Endodermal cell (in vitro differentiated cells): ENCODE measurements at places on chromosomes 3 and 15. TPM values are rescaled to one million over a fixed set of nuclear protein-coding genes. Genes with fewer than 3 reads are reported as not detected.

- no peak overlapping the region for H3K4me3 ChIP-seq
- DNase-seq = no peak
- H3K27ac ChIP-seq = no peak overlapping the region
- H3K4me1 ChIP-seq = no peaks in the 10 kb centered on the region
Observed at GRCh38 chr15:99634576-99634975, 68.8 kb downstream of the MEF2A start.

DNA sequence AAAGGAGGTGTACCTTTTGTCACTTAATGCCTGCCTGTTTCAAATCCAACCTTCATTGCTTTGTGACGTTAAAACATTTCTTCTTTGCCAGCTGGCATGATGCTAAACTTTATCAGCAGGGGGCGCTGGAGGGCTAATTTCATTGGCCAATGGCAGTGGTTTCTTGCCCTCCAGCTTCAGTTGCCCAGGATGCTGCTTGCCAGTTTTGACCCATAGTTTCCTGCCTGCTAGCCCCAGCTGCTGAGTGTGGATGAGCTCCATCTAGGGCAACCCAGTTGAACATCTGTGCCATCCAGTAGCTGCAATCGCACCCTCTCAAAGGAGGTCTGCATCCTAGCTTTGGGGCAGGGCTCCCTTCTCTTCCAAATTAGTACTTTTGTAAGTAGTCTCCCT is 22.1 kb downstream of the ACKR2 start:
- H3K4me3 ChIP-seq = no peak overlapping the region
- peak; percentile 94 for DNase-seq
- no peaks in the 10 kb centered on the region for H3K36me3 ChIP-seq
- H3K27me3 ChIP-seq = no peaks in the 10 kb centered on the region
- H3K4me1 ChIP-seq = no peaks in the 10 kb centered on the region

DNA sequence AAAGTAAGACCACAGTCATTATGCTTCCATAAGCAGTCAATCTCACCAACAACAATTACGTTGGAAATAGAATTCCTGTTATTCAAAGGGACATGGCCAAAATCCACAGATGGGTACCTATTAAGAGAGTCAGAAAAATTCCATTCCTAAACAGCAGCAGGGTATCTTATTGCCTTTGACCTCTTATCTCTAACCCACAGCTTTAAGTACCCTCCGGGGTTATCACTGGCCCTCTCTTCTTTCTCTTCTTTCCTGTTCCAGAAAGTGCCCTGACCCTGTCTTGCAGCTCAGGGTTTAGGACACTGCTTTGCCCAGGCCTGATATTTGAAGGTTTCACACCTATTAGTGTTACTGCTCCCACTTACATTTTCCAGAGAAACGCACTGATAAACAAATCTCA is 428.7 kb downstream of the TBC1D5 start:
- no peak overlapping the region for H3K4me3 ChIP-seq
- H3K27me3 ChIP-seq = no peaks in the 10 kb centered on the region
- no peak overlapping the region for H3K27ac ChIP-seq
- peaks cover 5% of the 10 kb centered on the region for H3K4me1 ChIP-seq

GRCh38 chr3:128274837-128275236 is 121.6 kb downstream of the EEFSEC start:
- H3K36me3 ChIP-seq = no peaks in the 10 kb centered on the region
- H3K27me3 ChIP-seq = no peaks in the 10 kb centered on the region
- H3K27ac ChIP-seq = no peak overlapping the region
- H3K4me3 ChIP-seq = no peak overlapping the region

DNA sequence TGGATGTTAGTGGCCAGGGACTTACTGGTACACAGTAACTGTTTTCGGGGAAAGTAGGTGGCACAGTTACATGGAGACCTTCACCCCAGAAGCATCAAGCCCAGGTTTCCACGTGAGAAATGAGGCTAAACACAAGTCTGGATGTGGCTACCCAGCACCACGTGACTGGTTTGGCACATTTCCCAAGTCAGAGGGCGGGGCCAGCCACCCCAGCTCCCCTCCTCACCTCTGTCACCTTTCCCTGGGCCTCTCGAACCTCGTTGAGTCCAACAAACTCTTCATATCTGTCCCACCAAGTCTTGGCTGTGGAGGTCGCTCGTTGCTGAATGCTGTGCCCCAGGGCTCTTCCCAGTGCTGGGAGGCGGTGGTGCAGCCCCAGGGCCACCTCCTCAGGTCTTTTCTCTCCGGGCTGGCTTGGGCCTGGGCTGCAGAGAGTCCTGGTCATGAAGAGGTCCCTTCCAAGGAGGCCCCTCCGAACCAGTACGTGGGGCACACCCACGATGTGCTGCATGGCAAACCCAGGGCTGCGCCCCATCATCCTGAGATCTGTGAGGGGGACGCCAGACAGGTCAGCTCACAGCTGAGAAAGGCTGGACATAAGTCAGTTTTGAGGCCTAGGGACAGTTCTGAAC is 4.8 kb upstream of the PLXNB1 start:
- H3K4me3 ChIP-seq = no peak overlapping the region
- no peaks in the 10 kb centered on the region for H3K27me3 ChIP-seq
- no peak for DNase-seq
- peaks cover 6% of the 10 kb centered on the region for H3K4me1 ChIP-seq
- H3K36me3 ChIP-seq = peaks cover 34% of the 10 kb centered on the region

- no peaks in the 10 kb centered on the region for H3K4me1 ChIP-seq
- no peaks in the 10 kb centered on the region for H3K36me3 ChIP-seq
- H3K27me3 ChIP-seq = peaks cover 17% of the 10 kb centered on the region
- no peak for DNase-seq
- no peak overlapping the region for H3K4me3 ChIP-seq
Observed at GRCh38 chr3:3264796-3265195, 85.3 kb upstream of the CRBN start.

DNA sequence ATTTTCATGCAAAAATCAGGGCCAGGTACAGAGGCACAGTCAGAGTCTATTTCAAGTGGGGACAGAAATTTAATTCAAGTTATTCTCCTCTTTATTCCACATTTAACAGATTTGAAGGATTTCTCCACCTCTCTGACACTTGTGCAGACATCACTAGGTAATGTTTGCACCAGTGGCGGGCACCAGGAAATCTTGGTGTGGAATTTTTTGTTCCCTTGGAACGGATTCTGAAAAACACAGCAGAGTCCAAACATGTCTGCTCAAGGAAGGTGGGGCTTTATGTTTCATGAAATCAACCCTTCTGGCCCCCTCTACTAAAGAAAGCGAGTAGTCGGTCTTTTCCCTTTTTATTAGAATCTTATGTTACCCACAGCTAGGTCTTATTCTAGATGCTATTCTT is 271.2 kb upstream of the MDFIC2 start:
- H3K36me3 ChIP-seq = no peaks in the 10 kb centered on the region
- no peaks in the 10 kb centered on the region for H3K4me1 ChIP-seq
- H3K27me3 ChIP-seq = no peaks in the 10 kb centered on the region
- H3K27ac ChIP-seq = no peak overlapping the region
- DNase-seq = no peak

DNA sequence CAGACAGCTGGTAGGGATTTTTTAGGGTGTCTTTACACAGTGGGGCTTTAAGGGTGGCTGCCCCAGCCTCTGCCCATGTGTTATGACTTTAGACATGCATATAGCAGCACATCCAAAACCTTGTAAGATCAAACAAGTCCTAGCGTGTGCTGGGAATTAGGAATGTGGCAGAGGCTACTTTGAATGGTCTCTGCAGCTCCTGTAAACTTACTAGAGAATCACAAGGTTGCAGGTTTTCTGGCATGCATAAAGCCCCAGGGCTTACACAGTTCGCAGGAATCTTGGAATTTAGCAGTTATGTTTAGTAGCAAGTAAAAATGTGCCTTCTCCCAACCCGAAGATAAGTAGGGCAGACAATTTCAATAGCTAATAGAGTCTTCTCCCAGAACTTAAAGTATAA is 46.9 kb upstream of the COL6A6 start:
- H3K36me3 ChIP-seq = no peaks in the 10 kb centered on the region
- H3K4me1 ChIP-seq = no peaks in the 10 kb centered on the region
- peak; percentile 58 for DNase-seq
- no peak overlapping the region for H3K4me3 ChIP-seq
- no peaks in the 10 kb centered on the region for H3K27me3 ChIP-seq

The VGLL3 gene
- 1.8 and 2.0 TPM in 2 replicates for total RNA-seq

GRCh38 chr15:31433091-31433490 is 106.5 kb downstream of the KLF13 start:
- H3K4me3 ChIP-seq = no peak overlapping the region
- no peaks in the 10 kb centered on the region for H3K27me3 ChIP-seq

DNA sequence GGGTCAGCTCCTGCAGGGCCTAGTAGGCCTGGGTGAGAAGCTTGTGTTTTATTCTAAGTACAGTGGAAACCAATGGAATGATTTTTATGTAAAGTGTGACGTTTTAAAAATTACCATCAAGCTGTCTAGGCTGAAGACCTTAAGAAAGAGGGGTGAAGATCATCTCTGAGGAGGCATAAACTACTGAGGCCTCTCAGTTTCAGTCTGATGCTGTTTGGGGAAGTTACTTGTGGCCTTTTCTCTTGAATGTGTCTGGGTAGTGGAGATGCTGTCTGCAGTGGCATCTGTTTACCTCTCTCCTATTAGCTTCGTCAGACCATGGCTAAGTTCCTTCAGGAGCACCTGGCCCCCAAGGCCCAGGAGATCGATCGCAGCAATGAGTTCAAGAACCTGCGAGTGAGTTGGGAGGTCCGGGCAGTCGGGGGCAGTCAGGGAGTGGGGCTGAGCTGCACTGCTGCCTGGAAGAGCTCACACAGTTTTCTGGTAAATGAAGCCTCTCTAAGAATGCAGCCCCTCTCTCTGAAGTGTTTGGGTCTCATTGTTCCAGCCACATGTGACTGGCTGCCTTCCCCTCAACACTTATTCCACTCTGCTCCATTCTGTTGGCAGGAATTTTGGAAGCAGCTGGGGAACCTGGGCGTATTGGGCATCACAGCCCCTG is 1.9 kb downstream of the IVD start:
- no peak overlapping the region for H3K4me3 ChIP-seq
- no peaks in the 10 kb centered on the region for H3K27me3 ChIP-seq
- DNase-seq = no peak
- no peak overlapping the region for H3K27ac ChIP-seq

GRCh38 chr3:124041553-124041952 is 49.6 kb upstream of the ROPN1 start:
- no peak overlapping the region for H3K4me3 ChIP-seq
- H3K27ac ChIP-seq = no peak overlapping the region
- H3K4me1 ChIP-seq = no peaks in the 10 kb centered on the region
- DNase-seq = no peak
- H3K27me3 ChIP-seq = peaks cover 50% of the 10 kb centered on the region
